NCI-H446 (cell line): ENCODE measurements at places on chromosomes 2 and 18.
A peak's percentile ranks its signal among the peaks of the same experiment; 100 is the strongest.

GRCh38 chr2:97844311-97844859 lies 131.0 kb downstream of the ZAP70 start:
- no peak for DNase-seq

- no peak for DNase-seq
Observed at GRCh38 chr2:16663121-16663905, 2.3 kb downstream of the CYRIA start.

DNA sequence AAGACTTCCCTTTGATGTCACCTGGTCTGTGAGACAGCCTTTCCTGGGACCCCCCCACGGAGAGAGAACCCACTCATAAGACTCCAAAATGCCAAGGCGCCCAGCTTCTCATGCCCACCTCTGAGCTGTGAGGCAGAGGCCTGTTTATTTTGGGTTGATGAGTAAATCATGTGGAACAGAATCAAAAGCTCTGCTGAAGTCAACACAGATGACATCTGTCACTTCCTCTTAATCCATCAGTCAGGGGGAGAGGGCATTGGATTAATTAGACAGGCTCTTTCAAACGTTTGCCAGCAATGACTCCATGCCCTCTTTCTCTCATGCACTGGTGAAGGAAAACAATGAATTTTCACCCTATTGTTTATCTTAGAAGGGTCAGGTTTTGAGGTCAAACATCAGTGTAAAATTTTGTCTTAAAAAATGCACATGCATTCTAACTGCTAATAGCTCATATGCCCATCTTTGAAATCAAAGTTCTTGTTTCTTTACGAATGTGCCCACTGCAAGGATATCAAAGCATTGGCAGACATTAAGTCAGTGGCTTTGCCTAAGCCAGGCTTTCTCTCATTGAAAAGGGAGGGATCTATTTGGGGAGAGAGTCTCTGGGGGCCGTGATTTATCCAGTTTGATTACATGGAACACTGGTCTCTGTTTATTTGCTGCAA lies 184.1 kb downstream of the ACKR3 start:
- DNase-seq: peak; percentile 88

- no peak for DNase-seq
Observed at GRCh38 chr18:21257386-21257785, 15.4 kb downstream of the GREB1L start.

DNA sequence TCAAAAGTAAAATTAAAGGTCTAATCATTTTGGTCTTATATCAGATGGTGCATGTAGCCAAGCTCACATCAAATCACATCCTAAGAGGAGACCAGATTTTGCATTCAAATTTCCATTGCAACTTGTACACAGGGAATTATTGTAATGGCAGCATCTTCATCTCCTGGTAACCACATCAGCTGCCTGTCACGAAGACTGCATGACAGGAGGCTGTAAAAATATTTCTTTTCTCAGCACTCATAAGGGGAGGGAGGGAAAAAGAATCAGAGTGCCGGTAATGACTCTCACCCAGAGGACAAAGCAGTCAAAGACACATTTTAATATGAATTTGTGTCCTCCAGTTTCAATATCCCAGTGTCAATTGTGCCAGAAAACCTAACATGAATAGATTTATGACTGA lies 216.7 kb downstream of the TMEM163 start:
- DNase-seq: no peak

GRCh38 chr18:70489986-70490933 lies 201.4 kb downstream of the SOCS6 start:
- DNase-seq: no peak

DNA sequence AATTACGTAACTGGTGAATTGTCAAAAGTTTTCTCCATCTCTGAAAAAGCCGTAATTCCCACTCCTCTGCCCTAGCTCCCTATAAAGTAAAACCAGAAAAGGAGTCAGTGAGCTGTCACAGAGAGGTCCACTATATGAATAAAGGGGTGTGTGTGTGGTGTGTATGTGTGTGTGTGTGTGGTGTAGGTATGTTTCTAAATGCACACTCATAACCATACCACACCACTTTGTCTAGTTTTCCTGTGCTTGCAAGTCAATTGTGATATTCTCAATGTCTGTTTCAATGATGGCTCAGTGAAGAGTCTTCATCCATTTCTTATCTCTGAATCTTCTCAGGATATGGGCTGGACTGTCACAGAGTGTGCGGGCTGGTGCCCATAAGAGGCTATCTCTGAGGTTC lies 54.8 kb upstream of the CCDC68 start:
- no peak for DNase-seq

GRCh38 chr2:176114120-176114929 lies 2.3 kb upstream of the HOXD10 start:
- no peak for DNase-seq

DNA sequence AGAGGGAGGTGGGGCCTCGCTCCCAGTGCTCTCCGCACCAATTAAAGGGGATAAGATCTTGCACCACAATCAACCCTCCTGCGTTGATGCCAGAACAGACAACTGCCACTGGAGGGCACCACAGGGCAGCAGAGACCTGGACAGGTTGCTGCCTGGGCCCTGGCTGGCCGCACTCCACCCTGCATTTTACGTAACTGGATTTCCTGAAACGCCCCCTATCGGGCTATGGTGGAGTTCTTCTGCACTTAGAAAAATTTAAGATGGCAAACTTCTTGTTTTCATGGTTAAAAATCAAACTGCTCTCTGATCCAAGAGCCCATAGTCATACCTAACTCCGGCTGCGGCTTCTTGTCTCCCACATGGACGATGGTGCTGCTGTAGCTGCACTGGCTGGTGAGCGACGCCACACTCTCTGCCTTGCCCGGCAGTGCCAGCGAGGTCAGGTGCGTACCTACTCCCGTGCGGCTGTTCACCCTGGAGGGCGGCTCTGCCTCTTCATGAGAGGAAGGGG lies 16.8 kb upstream of the HES6 start:
- DNase-seq: no peak

DNA sequence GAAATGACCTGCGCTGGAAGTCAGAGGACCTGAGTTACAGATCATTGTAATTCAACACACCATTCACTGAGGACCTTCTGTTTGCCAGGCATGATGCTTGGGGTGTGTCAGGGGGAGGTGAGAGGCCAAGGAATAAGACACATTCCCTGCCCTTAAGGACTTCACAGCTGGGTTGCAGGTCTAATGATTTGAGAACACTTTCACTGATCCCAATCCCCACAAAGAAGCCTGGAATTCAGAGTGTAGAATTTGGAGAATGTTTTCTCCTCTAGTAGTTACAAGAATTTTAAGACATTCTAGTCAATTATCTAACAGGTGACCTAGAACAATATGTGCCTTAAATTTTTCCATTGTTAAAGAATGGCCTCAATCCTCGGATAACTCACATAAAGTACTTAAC lies 322.4 kb downstream of the TNS1 start:
- no peak for DNase-seq

DNA sequence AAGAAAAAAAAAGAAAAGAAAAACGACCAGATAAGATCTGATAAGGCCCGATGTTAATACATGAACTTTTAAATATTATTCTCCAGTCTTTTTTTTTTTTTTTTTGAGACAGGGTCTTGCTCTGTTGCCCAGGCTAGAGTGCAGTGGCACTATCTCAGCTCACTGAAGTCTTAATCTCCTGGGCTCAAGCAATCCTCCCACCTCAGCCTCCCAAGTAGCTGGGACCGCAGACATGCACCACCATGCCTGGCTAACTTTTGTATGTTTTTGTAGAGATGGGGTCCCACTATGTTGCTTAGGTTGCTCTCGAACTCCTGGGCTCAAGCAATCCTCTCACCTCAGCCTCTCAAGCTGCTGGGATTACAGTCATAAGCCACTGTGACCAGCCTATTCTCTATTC lies 1.6 kb downstream of the ABCG5 start:
- no peak for DNase-seq

DNA sequence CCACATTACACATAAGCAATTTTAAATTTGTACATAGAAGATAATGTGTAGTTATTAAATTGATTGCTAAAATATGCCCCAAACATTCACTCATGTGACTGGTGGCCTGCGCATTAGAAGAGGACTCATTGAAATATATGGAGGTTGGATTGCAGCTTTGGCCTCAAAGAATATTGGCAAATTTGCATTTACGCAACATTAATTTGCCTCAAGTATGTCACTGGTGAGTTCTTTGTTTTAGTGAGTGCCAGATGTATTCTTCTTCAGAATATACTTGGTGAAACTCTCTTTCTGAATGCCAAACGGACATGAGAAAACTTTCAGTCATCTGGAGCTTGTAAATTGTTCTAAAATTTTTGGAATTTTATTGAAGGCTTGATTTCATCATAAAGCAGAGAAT lies 5.9 kb upstream of the EFEMP1 start:
- DNase-seq: no peak

GRCh38 chr2:111957872-111958354 lies 59.5 kb downstream of the MERTK start:
- DNase-seq: no peak

DNA sequence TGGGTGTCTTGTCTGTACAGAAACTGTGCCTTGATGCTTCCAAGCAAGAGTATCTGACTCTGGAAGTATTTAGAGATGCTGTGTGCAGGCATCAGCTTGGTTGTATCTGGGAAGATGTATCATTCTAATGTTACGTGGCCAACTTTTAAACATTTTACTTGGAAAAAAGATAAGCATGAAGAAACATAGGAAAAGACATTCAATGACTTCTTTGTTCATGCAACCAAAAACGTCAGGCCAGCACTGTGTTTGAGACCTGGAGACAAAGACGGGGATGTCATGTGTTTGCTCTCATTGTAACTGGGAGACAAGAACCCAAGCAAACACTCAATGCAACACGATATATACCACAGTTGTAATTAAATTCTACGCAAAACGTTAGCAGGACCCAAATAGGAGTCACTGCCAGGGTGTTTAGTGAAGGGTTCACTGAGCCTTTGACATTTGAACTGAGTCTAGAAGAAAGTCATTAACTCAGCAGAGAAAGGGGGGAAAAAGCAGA lies 8.9 kb upstream of the SESTD1 start:
- DNase-seq: no peak

DNA sequence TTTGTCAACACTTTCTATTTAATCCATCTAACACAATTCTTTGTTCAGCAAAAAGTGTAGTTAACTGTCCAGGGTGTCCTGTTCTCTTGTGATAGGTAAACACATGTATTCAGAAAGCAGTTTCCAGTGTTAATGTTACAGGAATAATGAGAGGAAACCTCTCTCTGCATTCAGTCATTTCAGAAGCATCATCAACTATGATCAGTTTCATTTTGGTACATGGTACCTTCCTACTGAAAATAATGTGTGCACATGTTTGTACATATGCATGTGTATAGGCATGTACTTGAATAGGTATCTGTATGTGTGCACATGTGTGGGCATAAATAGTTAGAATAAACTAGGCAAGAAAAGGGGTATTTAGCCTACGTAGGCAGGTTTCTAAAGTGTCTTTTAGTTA lies 16.6 kb downstream of the EFEMP1 start:
- DNase-seq: no peak

DNA sequence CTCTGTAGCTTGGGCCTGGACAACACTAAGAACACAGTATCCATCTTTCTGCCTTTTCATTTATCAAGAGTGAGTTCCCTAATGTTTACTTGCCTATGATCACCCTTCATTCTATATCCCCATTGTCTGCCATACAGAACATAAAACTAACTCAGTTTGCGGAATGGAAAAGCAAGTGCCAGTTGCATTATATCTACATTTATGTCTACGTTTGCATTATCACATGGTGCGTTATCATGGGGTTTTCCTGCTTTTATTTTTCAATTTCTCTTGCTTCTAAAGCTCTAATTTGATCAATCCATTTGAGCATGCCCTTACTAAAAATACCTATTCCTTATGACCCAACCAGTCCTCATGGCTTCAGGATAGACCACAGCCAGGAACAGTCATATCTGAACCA lies 421.6 kb upstream of the VWC2L start:
- DNase-seq: no peak

DNA sequence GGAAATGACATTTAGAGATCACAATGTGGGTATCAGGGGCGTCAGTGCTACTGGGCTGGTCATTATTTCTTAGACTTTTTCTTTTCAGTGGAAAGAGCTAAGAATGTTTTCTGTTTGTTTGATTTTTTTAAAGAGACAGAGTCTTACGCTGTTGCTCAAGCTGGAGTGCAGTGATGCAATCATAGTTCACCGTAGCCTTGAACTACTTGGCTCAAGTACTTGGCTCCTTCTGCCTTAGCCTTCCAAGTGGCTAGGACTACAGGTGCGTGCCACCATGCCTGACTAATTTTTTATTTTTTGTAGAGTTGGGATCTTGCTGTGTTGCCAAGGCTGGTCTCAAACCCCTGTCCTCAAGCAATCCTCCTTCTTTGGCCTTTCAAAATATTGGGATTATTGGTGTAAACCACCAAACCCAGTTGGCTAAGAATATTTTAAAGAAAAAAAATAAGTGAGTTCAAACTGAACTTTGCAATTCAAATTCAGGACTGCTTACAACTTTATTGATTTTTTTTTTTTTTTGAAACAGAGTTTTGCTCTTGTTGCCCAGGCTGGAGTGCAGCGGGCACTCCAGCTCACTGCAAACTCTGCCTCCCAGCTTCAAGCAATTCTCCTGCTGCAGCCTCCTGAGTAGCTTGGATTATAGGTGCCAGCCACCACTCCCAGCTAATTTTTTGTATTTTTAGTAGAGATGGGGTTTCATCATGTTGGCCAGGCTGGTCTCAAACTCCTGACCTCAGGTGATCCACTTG lies 154.2 kb downstream of the MIB1 start:
- no peak for DNase-seq

GRCh38 chr2:111162718-111163331 lies 42.1 kb downstream of the BCL2L11 start:
- no peak for DNase-seq
